Cerebellar nuclear complex (tissue), 1 donor: ENCODE measurements at places on chromosomes 2 and 18.

DNA sequence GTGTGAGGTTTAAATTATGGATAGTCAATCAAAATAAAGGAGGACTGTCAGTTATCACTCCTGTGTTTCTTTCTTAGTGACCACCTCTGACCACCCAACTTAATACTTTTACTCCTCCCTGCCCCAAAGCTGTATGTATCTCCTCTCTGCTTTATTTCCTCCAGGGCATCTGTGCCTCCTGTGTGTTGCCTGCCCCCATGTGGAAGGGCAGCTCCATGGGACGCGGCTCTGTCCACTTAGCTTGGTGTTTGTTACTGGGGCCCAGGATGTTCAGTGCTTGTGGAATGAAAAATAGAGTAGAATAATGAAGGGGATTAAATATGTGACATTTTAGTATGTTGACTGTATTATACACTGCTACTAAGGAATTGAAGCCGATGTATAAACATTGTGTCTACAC is 9.8 kb downstream of the ACP1 start:
- no peak for DNase-seq

- DNase-seq: no peak
Observed at GRCh38 chr2:124798551-124798950, 773.5 kb downstream of the CNTNAP5 start.

DNA sequence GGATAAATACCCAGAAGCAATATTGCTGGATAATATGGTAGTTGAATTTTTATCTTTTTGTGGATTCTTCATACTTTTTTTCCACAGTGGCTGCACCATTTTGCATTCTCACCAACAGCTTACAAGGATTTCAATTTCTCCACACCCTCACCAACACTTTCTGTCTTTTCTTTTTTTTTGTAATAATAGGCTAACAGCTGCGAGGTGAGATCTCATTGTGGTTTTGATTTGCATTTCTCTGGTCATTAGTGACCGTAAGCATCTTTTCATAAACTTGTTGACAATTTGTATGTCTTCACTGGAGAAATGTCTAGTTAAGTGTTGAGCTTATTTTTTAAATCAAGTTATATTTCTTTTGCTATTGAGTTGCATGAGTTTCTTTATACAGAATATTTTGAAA is 17.6 kb upstream of the SLC9A2 start:
- DNase-seq: no peak

- DNase-seq: no peak
Observed at GRCh38 chr18:54776282-54776977, 51.8 kb upstream of the RAB27B start.
